ENCODE measurements at places on chromosomes 12 and 14.

GRCh38 chr14:29310757-29311156, 544.2 kb downstream of the FOXG1 start:
- DNase-seq, result no peak

- DNase-seq, result no peak
These were observed 12.5 kb downstream of the ISM2 start for GRCh38 chr14:77485901-77486678.

GRCh38 chr14:95407354-95407753, 87.6 kb upstream of the CLMN start:
- no peak for DNase-seq

GRCh38 chr12:69474456-69474855, 4.3 kb downstream of the FRS2 start:
- no peak for DNase-seq

- DNase-seq, result no peak
These were observed 37.0 kb upstream of the TSPAN9 start for GRCh38 chr12:3040026-3040656.

GRCh38 chr12:65826353-65827171, 2.3 kb downstream of the HMGA2 start:
- DNase-seq, result no peak

DNA sequence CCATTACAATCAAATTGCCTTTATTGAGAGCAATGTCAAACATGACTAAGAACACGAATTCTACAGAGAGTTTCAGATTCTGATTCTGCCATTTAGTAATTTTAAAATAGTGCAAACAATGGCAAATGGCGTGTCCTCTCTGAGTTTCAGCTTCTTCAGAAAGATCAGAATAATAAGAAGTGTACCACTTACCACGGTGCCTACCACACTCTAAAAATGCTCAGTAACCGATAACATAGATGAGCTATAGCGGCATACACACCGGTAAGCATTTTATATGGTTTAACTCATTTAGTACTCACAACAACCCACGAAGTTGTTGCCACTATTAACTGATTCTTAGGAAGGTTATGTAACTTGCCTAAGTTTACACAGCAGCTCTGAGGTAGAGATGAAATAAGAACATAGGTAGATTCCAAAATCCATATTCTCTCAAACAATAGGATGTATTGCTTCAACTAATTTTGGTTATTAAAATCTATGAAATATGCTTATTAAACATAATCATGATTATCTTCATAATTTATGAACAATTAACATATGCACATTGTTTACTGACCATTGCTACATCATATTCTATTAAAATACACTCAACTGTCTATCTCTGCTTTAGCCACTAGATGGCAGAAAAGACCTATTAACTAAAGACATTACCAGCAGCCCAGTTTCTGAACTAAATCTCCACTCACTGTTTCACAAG, 38.3 kb downstream of the SLC6A15 start:
- no peak for DNase-seq

DNA sequence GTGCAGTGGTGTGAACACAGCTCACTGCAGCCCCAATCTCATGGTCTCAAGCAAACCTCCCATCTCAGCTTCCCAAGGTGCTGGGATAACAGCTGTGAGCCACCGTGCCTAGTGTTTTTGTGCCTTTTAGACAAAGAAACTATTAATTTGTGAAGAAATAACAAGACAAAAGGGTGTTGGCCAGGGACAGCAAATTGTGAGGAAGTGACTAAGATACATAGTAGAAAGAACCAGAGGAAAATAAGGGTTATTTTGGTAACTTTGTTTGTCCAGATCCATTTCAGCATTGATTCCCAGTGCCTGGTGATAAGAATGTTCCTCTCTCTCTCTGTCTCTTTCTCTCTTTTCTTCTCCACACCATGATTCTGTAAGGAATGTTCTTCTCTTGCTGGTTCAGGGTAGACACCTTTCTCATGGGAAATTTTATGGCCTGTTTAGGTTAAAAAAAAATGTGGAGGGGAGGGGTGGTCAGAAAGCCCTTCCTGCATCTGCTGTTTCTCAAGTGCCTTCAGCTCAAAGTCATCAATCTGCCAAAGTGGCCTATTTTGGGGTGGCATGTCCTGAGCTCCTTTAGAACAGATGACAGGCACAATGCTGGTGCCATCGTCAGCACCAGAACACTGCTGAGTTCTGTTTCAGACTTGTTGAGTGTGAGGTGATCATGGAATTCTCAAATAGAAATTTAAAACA, 184.4 kb upstream of the EEA1 start:
- DNase-seq, result no peak

DNA sequence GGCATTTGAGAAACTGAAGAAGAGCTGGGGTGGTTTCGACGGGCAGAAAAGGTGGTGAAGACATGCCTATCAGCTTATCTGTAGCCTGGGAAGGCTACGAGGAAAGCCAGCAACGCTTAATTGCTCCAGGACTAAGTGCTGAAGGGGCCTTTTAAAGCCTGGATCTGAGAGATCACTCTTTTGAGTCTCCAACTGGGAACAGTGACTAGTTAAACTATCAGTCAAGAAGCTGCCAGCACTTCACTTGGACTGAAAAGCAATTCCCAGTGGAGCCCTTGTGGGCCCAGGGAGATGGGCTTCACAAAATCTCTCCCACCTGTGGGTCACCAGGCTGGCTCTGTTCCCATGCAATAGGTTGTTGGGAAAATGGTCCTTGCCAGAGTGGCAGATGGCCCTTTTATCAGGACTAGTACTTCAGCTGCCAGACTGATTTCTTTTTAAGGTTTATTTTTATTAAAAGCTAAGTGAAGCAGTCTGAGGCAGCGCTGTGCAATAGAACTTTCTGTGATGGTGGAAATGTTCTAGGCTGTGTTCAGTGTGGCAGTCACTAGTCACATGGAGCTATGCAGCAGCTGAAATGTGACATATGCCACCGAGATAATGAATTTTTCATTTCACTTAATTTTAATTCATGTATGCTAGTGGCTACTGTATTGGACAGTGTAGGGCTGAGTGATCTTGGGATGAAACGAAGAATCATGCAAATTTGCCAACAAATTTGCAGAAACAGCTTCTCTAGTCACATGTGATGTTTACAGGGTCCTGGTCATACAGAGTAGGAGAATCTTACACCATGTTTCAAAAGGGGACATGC, 276.8 kb downstream of the PCNX1 start:
- no peak for DNase-seq

DNA sequence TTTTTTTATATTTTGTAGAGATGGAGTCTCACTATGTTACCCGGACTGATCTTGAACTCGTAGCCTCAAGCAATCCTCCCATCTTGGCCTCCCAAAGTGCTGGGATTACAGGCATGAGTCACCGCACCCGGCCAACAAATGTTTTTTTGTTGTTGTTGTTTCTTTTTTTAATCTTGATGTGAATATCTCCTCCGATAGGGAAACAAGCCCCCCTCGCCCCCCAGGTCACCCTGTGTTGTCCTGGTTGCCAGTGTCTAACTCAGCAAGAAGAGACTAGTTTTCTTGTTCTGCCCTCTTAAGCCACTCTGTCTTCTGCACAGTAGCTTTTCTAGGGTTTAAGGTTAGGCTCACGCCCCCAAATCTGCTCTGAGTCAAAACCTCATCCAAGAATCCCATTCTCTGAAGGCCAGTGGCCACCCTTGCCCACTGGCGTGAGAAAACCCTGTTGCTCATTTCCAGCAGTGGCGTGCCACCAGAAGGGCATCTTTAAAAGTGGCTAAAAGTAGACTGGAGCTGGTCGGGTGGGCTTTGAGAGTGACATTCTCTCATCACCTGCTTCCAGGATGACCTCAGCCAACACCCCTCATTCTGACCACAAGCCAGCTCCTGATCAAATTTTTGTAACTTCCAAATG, 42.7 kb downstream of the C14orf132 start:
- DNase-seq, result no peak

Measured in stimulated activated CD4-positive, alpha-beta T cell treated with anti-CD3 and anti-CD28 coated beads, TNF-alpha, amount 100 ng/mL, for 4 hours (primary cell).